ENCODE measurements at places on chromosomes 4 and X.

- peak; percentile 63 for DNase-seq
Observed at GRCh38 chr4:1193206-1194009, 21.0 kb upstream of the SPON2 start.

GRCh38 chr4:38751341-38752010 lies 31.3 kb downstream of the TLR10 start:
- DNase-seq = no peak

DNA sequence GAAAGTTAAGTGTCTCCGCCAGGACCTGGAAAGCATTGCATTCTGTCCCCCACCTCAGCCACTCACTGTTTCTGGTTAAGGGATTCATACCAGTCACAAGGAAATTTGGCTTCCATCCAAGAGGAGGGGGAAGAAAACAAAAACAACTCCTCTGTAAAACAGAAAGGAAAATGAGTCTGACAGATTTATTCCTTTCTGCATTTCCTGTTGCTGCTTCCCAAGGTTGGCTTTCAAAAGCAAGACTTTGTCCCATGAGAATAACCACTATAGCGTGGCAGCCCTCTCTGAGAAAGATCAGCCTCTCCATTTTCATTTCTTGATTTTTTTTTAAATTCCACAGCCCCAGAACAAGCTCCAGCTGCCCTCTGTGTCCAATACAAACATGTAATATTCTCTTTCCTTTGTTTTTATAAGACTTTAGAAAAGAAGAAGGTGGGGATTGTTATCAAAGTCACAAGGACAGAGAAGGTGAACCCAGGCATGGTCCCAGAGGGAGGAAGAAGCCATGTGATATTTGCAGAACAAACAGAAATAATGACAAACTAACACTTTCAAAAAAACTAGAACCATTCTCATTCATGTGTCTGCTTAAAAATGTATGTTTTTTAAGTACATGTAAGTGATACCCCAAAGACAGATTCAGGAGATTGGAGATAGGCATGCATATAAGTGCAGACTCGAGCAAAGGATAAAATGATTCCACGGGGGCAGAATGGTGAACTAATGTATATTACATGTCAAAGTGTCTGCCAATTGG lies 90.7 kb upstream of the DCLK2 start:
- DNase-seq = no peak

GRCh38 chr4:54281054-54281766 lies 52.1 kb downstream of the PDGFRA start:
- DNase-seq = no peak

GRCh38 chr4:87081826-87082225 lies 138.6 kb downstream of the KLHL8 start:
- DNase-seq = no peak

GRCh38 chr4:119048446-119048845 lies 87.2 kb upstream of the MYOZ2 start:
- DNase-seq = no peak

DNA sequence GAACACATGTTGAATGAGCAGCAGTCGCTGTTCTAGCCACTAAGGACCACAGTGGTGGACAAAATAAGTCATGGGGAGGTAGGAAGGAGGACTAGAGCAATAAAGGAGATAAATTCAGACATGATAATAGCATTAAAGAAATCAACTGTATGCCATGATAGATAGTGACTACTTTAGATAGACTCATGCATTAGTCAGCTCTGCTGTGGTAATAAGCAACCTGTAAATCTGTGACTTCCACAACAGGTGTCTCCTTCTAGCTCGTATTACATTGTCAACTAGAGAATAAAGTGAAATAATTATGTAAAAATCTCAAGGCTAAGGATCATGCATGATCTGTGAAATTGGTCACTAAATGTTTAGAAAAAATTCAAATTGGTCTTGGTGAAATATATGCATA lies 77.9 kb downstream of the WWC2 start:
- no peak for DNase-seq

DNA sequence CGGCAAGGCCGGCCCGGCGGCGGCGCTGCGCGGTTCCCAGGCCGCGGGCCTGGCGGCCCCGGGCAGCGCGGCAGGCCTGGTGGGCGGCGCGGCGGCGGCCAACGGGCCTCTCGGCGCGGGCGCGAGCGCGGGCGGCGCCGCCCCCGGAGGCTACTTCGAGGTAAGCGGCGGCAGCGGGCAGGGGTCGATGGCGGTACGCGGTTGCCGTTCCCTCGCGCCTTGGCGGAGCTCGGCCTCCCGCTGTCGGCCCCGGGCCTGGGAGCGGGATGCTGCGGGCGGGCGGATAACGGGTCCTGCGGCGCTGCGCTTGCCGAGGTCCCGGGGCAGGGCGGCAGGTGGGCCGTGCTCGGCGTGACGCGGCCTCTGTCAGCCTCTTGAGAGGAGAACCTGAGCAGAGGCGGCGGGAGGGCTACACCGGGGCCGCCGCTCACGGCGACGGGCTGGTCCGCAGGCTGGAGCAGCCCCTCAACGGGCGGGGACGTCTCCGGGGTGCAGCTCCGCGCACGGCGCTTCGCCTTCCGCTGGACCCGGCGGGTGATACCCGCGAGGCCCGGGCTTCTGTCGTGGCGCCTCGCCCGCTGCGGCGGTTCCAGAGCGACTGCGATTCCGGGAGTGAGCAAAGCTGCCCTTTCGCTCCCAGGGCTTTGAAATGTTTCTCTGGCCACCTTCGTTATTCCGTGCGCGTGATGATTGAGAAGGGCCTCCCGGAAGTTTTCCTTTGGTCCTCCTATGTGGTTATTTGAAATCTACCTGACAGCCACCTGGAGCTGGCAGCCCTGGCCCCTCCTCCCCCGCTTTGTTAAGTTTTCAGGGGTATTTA lies 774 bp downstream of the FAM193A start:
- DNase-seq = peak; percentile 74

DNA sequence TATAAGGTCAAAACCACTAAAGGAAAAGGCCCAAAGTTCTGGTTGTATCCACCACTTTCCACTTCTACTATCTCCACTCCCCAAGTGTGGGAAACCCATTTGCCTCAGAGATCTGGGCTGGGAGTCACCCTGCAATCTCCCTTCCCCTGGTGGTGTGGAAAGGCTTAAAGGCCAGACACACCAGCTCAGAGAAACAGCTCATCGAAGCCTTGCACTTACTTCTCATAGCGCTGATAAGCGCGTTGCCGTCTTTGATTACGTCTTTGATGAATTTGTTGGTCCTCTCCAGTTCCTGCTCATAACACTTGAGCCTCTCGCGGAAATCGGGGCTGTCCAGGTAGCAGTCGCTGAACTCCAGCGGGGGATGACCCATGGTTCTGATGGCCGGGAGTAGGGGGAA lies 647 bp downstream of the OPHN1 start:
- DNase-seq = no peak

GRCh38 chr4:185109736-185110135 lies 33.3 kb upstream of the SLC25A4 start:
- no peak for DNase-seq

- DNase-seq = no peak
Observed at GRCh38 chr4:121728798-121729226, 32.0 kb upstream of the ANXA5 start.

DNA sequence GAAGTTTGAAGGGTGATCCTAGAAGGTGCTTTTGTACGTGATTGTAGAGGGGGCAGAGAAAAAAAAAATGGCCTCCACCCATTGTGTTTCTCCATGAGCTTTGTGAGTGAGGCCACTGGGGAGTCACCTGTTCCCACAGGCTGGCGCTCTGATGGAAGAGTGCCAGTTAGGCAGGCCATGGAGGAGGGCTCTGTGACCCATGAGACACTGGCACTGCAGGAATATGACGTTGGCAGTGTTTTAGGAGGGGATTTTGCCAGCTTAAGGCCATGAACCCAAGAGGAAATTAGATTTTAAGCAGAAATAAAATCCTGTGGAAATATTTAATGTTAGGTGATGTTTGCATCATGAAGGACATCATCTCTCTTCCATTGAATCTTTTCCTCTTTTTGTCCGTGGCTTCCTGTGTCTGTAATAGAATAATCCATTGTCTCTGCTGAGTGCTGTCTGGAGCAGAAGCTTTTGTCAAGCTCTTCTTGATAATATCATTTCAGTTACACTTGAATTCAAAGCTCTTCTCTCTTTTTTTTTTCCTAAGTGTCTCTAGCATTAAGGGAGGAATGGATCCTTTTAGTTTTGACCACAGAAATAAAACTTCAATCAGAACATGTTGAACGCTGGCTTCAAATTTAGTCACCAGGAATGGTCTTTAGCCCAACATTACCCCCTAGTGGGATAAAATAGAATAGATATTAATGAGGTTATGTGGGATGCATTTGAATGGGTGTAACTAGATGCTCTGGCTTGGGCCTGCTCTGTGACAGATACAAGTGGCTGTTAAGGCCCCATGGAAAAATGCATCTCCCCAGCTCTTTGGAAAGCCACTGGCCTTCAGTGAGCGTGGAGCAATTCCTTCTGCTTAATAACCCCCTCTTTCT lies 41.0 kb upstream of the UCP1 start:
- DNase-seq = no peak

- no peak for DNase-seq
Observed at GRCh38 chrX:14673764-14674163, 144.4 kb downstream of the GLRA2 start.

DNA sequence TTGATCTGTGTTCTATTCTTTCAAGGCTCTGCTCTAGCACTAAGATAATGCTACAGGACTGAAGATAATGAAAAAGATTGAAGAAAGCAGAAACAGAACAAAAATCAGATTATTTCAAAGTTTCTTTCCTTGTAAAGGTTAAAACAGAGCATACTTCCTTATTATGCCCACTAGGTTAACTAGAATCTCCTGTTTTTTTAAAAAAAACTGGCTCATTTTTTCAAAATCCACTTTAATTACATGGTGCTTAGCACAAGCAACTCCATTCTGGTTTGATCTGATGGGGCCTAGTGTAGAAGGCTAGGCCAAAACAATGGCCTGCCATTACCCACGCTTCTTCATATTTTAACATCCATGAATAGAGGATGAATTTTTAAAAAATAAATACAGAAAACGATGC lies 1.2 kb upstream of the UBA6 start:
- no peak for DNase-seq

DNA sequence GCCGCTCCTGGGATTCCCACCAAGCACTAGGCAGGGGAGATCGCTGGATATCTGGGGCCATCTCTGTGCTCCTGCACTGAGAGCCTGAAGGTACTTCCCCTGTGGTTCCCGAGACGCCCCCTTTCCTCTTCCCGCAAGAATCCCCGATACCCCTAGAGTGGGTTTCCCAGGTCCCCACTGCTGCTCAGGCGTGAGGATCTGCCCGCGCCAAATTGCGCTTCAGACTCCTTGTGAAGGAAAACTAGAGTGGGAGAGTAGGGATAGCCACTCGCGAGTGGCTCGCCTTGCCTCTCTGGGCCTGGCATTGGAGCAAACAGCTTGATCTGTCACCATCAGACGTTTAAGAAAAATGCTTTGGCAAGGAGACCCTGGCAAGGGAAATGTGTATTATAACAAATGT lies 1.5 kb downstream of the IL1RAPL2 start:
- DNase-seq = no peak

DNA sequence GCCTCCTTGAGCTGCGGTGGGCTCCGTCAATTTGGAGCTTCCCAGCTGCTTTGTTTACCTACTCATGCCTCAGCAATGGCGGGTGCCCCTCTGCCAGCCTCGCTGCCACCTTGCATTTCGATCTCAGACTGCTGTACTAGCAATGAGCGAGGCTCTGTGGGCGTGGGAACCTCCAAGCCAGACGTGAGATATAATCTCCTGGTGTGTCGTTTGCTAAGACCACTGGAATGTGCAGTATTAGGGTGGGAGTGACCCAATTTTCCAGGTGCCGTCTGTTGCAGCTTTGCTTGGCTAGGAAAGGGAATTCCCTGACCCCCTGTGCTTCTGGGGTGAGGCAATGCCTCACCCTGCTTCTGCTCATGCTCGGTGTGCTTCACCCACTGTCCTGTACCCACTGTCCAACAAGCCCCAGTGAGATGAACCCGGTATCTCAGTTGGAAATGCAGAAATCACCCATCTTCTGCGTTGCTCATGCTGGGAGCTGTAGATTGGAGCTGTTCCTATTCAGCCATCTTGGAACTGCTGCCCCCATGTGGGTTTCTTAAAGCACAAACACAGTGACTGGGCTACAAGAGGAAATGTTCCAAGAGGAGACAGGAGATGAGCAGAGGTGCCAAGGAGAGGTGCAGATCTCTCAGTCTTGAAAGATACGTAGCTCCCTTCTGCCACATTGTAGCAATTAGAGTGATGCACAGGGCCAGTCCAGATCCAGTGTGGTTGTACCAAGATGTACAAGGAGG lies 193.0 kb upstream of the IGFBP7 start:
- DNase-seq = no peak

DNA sequence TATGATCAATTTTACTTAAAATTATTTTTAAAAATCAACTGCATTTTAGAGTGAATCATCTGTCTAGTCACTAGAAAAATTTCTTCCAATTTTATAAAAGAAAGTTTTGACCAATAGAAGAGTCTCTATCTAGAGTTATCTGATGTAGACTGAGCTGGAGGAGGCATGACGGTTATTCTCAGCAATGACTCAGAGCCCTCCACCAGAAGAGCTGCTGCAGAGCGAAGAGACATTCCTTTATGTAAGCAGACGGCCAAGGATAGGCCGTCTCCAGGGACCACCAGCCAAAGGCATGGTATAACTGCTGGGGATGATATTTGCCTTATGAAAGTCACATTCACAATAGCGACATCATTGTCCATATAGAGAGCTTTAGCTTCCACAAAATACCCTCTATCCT lies 23.0 kb downstream of the LDB2 start:
- no peak for DNase-seq

DNA sequence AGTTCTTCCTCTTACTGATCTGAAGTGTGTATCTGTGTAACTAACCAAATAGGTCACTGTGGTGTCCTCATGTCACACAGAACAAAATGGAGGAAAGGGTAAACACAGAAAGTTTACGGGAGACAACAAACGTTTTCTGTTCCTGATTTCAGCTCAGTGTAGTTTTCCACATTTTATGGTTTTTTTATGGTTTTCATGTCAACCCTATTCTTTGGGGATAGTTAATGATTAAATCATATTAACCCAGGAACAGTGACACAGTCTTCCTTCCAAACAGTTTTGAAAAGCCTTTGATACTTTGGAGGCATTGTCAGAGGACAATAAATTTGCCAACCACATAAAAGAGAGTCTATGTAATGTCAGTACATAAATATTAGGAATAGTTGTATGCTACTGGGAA lies 4.2 kb downstream of the LNX1 start:
- DNase-seq = no peak

DNA sequence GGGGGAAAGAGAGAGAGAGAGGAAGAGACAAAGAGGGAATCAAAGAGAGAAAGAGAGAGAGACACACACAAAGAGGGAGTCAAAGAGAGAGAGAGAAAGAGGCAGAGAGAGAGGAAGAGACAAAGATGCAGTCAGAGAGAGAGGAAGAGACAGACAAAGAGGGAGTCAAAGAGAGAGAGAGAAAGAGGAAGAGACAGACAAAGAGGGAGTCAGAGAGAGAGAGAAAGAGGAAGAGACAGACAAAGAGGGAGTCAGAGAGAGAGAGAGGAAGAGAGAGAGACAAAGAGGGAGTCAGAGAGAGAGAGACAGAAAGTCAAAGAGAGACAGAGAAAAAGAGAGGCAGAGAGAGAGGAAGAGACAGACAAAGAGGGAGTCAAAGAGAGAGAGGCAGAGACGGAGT lies 45.5 kb downstream of the MAGEA9 start:
- no peak for DNase-seq
